Dorsolateral prefrontal cortex (tissue), 122 donors: ENCODE measurements at places on chromosomes 5 and 9. TPM values are rescaled to one million over a fixed set of nuclear protein-coding genes. Genes with fewer than 3 reads are reported as not detected.

- no peak for DNase-seq
These were observed 9.5 kb downstream of the MEF2C start for GRCh38 chr5:88873447-88873846.

GRCh38 chr5:142491270-142491669, 166.4 kb upstream of the SPRY4 start:
- no peak for DNase-seq

DNA sequence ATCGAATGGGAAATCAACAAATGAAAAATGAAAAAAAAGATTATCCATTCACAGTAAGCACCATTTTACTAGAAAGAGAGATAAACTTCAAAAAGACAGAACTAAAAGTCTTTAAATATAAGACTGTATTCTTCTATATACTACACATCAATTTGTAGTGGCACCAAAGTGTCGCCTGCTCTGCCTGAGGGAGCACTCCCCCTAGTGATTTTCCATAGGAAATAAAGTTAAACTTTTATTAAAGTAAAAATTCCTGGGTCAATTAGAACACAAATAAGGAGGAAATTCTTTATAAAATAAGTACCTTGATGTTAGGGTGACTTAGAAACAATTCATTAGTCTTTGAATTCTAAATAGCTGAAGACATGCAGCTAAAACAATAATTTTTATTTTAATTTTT, 9.7 kb downstream of the RAD1 start:
- DNase-seq = no peak

GRCh38 chr5:35242702-35243258, 12.5 kb upstream of the PRLR start:
- DNase-seq = no peak

DNA sequence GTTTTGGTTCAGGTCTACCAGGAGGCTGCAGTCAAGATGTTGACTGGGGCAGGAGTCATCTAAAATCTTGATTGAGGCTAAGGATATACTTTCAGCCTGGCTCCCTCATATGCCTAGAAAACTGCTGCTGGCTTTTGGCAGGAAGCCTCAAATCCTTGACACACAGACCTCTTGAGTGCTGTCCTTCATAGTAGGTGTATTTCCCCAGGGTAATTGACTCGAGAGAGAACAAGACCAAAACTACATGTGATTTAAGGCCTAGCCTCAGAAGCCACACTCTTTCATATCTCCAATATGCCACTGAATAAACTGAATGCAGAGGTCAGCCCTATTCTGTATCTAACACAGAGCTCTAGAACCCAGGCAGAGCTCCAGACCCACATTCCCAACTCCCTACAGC, 402.3 kb upstream of the ADAMTS16 start:
- no peak for DNase-seq

GRCh38 chr5:39062530-39062929, 11.7 kb downstream of the RICTOR start:
- DNase-seq = no peak

DNA sequence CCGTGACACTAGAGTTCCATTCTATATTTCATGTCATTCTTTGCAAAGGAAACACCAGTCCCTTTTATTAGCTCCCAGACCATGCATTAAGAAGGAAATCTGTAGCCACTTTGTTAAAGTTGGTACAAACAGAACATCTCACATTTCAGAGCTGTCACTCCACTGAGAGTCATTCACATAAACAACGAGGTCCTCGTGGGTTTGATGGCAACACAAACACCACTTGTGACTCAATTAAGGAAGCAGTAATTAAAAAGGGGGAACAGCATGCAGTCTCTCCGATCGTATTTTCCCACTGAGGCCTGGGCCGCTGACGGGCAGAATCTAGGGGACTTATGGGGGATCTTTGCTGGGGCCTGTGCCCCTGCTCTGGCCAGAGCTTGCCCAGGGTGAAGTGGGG, 94.2 kb upstream of the ZNF618 start:
- no peak for DNase-seq

DNA sequence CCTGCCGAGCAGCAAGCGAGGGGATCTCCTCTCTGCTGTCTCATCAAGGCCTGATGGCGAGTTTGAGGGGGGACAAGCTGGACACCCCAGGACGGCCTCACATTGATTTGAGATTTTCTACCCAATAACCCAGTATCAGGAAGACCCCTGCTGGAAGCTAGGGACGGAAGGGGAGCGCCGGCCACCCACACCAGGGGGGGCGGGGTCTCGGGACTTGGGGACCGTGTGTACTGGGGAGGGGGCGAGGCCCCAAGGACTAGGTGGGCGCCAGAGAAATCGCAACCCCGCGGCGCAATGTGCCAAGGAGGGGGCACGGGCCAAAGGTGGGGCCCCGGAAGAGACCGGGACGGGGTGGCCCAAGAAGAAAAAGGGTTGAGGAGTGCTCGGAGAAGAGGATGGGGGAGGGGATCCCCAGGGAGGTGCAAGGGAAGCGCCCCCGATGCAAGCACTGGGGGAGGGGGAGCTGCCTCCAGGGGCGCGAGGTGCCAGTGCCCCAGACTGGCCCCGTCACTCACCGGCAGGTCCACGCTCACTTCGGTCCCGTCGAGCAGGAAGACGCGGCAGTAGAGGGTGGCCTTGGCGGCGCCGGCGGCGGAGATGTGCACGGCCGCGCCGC, 1.1 kb downstream of the EPB41L4B start:
- no peak for DNase-seq

- DNase-seq = no peak
These were observed 20.9 kb upstream of the SPINK14 start for GRCh38 chr5:148147415-148147814.

GRCh38 chr5:44943647-44944046, 134.9 kb downstream of the MRPS30 start:
- DNase-seq = no peak

DNA sequence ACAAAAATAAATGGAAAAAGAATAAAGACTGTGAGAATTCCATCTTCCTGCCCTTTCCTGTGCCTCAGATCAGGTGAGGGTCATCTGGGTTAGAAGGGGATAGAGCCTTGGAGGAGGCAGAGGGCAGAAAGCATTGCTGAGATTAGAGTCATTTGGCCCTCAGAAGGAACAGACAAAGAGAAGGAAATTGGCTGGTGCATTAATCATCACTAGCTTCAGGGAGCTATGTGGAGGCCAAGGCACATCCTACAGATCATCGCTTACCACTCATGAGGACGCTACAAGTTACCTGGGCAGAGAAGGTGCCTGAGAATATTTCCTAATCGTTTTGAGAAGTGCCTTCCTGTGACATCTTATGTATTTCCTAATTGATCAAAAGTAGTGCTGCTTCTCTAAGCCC, 74.5 kb downstream of the C7 start:
- DNase-seq = no peak

DNA sequence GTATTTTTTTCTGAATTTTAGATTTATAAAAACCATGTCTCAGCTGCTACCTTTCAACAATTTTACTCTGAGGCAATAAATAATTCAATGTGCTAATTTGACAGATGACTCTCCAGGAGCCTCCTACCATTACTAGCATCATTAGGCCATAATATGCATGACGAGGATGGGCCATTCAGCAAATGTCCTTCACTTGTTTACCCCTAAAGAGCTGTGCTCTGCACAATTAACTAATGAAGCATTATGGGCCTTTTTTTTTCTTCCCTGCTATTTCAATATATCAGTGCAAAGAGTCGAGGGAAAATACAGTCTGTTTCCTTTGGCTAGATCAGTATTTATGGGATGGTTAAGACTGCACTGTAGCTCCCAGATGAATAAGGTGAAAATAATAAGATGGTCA, 627.2 kb downstream of the ISL1 start:
- no peak for DNase-seq

DNA sequence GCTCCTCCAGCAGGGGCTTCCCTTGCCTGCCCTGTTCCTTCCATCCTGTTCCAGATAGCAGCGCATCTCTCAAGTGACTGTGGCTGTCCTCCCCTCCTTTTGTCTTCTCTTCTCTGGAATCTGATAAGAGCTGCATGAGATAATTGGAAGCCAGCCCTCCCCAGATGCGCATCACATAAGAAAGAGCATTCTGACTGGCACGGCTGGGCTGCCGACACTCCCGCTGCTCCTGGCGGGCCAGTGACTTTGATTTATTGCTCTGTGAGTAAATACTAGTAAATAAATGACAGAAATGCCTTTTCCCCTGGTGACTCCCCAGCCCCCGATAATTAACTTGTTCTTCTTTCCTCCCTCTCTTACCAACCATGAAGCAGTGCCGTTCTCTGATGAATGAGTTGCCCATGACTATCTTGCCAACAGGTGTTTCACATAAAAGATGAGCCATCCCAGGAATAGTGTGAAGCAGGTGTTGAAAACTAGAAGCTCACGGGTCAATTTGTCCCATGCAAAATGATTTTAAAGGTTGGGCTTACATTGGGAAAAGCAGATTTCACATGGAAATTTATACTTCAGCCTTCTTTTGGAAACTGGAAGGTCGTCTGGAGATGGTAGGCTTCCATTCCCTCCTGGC, 212.3 kb downstream of the ERCC6L2 start:
- DNase-seq = no peak

DNA sequence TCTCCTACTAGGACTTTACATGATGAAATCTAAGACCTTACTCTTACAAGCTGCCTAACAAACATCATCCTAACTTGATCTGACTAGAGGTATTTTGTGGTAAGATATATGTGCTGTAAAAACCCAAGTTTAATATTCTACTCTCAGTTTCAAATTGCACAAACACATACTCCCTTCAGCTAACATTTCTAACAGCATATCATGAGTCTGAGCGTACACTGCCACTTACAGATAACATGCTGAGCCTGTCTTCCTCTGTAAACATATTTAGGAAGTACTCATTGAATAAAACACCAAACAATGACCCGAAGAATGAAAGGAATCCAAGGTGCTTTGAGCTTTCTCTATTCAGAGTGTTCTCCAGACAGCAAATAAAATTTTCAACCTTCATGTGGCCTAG, 7.9 kb upstream of the ESM1 start:
- no peak for DNase-seq

- no peak for DNase-seq
These were observed 308.9 kb downstream of the TLE4 start for GRCh38 chr9:79880626-79881025.

DNA sequence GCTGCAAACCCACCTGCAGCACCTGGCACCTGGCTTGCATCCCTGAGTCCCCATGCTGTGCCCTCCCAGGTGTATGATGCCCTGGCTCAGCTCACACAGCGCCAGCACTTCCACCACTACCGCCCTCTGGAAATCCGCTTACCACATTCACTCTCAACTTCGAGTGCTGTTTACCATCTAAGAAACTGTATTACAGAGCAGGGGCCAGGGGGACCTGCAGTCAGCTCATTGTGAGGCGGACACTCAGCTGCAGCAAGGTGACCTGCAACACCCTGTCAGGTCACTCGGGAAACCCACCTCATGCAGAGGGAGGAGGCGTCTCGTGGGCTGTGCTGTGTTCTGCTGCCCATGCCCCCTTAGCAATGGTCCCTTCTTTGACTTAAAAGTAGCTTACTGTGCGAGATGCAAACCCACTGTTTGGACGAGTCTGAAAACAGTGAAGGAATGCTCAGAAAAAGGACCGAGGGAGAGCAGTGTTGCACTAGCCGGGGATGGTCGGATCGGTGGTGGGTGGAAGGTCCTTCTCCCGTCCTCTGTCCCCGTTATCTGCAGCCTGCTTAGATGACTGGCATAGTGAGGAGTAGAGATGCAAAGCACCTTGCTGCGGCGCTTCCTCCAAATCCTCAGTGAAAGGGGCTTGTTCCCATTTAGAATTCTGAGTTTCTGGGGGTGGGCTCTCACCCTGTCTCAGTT, 55.2 kb upstream of the CTSL start:
- DNase-seq = no peak

DNA sequence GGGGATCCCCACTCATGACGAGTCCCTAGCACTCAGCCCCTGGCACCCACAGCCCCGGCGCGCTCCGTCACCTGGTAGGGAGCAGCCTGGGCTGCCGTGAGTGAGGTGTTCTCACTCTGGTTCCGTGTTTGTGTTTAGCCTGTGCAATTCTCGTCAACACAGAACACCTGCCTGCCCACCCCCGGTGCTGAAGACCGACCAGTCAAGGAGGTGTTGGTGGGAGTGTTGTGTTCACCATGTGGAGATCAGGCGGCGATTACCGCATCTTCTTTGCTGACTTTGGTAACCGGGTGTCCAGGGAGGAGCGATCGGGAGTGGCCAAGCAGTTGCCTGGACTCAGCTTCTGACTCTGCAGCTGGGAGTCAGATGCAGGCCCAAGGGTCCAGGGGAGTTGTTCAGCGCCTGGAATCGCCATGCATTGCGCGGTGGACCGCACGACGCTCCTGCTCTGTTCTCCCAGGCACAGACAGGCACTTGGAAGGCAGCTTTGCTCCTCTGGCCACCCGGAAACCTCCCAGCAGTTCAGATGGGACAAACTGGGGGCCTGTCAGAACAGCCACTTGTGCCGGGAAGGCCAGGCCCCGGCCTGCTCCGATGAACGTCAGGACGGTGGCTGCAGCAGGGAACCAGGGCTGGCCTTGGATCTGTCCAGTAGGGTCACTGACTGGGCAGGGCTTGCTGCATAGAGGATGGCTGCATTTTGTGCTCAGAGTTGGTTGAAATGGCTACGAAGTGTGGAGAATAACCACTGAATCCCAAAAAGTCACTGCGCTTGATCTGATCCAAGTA, 28.2 kb downstream of the EXOC3 start:
- DNase-seq = no peak

GRCh38 chr9:12819436-12820185, 44.8 kb downstream of the LURAP1L start:
- peak; percentile 29 for DNase-seq

DNA sequence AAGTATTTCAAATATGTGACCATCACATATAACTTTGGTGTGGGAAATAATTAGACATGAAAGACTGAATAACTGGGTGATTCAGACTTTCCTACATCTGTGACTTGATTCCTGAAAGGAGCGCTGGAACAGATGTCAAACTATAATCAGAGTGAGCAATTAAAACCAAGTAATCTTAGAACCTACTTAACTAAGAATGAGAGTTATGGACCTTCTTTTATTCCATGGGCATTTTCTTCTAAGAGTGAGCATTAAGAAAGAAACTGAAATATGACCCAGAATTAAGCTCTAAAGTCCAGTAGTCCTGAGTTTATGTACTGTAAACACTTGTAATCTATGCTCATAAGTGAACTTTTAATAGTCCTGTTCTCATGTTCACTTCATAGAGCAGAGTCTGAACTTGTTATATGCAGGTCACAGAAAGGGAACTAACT, 68.4 kb downstream of the PAM start:
- no peak for DNase-seq

DNA sequence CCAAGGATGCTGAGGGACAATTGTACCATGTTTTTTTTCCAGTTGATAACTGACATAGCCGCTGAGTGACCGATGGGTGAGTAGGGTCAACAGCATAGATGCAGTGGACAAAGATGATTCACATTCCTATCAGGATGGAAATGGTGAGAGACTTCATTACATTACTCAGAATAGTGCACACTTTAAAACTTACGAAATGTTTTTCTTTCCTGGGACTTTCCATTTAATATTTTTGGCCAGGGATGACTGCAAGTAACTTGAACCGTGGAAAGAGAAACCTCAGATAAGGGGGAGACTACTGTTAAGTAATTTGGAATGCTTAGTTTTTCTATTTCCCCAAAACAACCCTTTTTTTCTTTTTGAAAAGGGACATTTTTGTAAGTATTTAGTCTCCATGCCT, 3.0 kb upstream of the TUSC1 start:
- no peak for DNase-seq

- no peak for DNase-seq
These were observed 61.0 kb downstream of the C5 start for GRCh38 chr9:120989065-120989464.

GRCh38 chr5:61496446-61496845, 164.4 kb downstream of the ZSWIM6 start:
- peak; percentile 13 for DNase-seq

GRCh38 chr5:123665822-123666371, 153.9 kb downstream of the CSNK1G3 start:
- no peak for DNase-seq

PCDHA13 gene
- 5.4 TPM for total RNA-seq

SELENOP gene
- 188 TPM for total RNA-seq

SETX gene
- total RNA-seq = 52.4 TPM

DMRT3 gene
- total RNA-seq = 0.93 TPM
